ENCODE measurements at places on chromosomes 3 and 15.

DNA sequence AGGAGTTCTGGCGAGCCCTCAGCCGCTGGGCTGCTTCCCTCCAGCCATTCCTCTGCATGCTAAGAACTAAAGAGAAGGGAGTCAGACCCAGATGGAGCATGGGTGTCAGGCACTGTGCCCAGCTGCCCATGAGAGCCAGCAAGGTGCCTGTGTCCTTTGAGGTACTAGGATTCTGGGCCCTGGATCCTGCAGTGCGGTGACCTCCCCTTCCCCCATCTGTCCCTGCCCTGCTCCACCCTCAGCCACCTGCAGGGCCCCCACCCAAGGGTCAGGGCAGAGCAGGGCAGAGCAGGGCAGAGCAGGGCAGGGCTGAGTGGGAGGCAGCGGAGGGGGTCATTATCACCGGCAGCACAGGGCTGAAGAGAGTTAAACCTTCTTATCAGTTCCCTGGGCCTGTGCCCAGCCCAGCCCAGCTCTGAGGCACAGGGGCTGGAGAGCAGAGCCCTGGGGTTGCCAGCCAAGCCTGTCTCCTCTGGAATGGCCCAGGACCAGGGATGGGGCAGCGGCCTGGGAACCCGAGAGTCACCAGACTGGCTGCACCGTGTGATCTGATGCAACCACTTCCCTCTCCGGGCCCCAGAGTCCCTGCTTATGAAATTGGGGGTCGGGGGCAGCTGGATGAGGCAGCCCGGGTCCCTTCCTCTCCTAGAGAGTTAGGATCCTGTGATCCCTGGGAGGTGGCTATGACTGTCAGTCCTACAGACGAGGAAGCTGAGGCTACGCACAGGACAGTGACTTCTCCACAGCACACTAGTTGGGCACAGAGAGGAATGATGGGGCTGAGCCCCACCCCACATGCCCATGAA lies 17.3 kb downstream of the ZDHHC19 start:
- DNase-seq, result no peak

DNA sequence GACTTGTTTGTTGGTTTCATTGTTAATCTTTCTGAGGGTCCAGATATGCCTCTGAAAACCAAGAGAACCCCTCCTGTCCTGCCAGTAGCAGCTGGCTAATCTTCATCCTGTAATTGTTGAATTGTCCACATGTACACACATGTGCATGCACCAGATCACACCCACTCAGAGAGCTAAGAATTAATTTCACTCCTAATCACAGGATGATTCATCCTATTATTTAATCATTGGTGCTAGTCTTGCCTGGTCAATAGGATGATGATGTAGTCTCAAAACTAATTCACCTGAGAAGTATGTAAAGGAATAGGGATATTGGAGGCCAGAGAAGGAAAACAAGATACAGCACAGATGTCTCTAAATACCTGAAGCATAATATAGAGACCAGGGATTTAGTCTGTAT lies 7.8 kb upstream of the AHSG start:
- DNase-seq, result no peak

DNA sequence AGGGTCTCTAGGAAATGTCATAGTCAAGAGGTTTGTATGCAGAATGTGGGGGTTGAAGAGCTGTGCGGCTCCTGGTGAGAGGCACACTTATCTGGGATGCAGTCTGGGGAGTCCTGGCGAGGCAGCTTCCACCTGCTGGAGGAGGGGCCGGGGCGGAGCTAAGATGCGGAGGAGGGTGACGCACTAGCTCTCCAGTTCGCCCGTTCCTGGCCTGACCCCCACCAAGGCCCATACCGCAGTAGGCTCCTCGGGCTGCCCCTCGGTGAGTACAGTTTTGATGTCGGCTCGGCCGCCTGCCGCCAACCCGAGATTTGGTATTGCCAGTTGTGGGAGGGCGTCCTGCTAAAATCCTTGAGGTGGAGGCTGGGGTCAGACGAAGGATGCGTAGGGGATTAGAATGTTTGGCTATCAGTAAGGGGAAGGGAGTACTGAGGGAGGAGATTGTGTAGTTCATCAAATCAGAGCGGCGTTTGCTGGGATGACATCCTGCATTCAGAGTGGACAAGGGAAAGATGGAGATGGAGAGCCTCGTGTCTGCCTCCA lies at the start of gene SCG5:
Gene SCG5 (plus strand): TSS at position 194 of the 543 bp plus-strand sequence. CDS start 1,883 bp downstream, outside the sequence.
- no peak for DNase-seq

DNA sequence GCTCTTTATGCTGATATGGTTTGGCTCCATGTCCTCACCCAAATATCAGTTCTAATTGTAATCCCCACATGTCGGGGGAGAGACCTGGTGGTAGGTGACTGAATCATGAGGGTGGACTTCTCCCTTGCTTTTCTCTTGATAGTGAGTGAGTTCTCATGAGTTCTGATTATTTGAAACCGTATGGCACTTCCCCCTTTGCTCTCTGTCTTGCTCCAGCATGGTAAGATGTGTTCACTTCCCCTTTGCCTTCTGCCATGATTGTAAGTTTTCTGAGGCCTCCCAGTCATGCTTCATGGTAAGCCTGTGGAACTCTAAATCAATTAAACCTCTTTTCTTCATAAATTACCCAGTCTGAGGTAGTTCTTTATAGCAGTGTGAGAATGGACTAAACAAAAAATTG lies 107.6 kb downstream of the IMPG2 start:
- DNase-seq, result no peak

GRCh38 chr3:182794455-182795388 lies 1.4 kb downstream of the ATP11B start:
- no peak for DNase-seq

- DNase-seq, result no peak
Observed at GRCh38 chr3:169477790-169478189, 185.7 kb downstream of the MECOM start.

DNA sequence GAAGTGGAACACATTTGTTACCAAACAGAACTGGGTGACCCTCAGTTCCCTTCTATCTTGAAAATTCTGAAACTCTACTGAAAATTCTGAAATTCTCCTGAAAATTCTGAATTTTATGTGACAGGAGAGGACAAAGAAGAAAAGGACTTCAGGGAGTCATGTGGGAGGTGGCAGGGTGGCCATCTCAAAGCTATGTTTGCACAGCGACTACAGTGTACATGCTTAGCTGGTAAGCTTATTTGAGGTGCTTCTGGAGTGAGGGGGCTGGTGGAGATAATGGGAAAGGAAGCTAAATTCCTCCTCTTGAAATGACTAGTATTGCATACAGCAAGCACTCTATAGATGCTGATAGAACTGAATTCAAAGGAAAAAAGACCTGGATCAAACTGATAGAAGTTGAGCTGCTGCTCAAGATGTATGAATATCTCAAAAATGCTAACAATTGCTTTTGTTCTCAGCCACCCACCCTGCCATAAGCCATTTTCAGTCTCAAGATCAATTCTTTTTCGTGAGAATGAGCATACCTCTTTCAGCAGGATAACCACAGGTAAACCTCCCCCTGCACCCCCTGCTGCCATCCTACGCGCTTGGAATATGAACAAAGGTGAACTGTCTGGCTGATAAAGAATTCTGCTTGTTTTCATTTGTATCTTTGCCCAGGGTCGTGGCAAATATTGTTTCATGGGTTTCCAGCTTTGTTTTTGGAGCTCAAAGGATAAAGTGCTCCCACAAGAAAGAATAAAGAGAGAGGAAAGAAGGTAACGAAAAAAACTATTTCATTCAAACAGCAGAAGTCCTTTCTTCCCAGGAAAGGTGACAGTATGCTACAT lies 16.6 kb upstream of the ARHGEF3 start:
- no peak for DNase-seq

DNA sequence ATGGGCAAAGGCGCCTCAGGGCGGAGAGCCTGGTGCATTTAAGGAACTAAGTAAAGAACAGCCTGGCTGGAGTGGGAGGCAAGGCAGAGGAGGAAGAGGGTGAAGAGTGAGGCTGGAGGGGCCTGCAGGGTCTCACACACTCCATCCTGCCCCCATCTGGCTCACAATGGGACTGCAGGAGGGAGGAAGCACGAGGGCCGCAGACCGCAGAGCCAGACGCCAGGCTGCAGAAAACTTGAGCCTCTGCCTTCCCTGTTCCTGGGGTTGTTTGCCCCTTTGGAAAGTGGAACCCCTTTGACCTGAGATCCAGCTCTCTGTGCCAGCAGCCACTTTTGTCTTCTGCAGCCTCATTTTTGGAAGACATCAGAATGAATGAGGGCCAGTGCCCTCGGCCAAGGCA lies 138.0 kb downstream of the SRGAP3 start:
- no peak for DNase-seq

DNA sequence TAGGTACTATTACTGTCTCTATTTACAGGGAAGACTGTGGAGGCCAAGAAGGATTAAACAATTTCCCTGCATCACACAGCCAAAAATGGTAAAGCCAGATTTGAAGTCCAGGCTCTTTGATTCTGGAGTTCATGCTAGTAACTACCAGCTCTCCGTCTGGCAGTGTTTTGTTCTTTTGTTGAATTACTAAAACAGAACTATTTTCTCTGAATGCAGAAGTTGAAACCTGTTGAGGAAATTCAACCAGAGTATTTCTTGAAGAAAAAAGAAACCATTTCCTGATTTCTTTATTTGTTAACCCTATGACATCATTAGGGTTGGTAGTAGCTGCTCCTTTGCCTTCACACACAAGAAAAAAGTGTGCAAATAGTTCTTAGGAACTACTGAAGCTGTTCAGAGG lies 34.3 kb downstream of the CRTC3 start:
- no peak for DNase-seq

DNA sequence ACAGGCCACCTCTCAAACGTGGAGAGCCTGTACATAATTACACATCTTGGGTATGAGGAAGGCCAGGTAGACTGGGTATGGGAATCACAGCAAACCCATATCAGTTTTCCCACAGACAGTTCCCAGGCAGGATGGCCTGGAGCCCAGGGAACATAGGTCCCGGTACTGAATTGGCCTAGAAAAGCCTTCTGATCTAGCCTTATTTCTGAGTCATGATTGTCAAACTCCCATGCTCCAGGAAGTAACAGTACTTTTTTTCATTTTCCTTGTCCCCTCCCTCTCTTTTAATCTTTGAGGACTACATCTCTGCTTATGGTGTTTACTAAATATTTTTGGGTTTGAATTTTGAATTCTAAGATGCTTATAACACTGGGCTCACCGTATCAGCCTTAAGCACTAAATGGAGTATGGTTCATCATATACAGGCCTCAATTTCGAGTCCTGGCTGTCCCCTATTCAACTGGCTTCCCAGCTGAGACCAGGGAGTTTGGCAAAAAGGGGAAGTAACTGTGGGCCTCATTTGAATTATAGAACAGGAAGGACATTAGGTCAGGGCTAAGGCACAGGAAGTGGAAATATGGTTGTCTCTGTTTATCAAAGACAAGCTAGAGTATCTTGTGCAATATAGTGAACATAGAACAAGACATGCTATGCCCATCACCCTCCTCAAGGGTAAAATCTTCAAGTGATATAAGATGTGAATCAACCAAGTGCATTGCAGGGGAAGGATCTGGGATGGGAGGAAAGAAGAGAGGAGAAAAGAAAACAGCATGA lies 494.6 kb downstream of the NTRK3 start:
- DNase-seq, result no peak

DNA sequence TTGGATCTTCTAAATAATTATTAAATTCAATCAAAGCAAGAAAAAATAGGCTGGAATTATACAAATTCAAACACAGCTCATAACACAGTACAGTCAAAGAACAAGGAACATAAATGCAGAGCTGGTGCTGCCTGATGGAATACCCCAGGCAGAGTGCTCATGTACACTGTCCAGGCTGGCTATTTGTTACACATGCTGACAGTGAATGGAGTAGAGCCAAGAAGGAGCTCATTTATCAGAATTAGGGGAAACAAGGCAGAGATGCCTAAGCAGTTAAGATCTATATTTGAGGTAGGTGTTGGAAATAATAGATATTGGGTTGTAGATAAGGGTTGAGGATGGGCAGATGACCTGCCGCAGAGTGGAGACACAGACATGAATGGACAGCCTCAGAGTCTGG lies 788.2 kb upstream of the ARPP21 start:
- DNase-seq, result no peak

- DNase-seq, result no peak
Observed at GRCh38 chr3:149333176-149333859, at the start of gene TM4SF18. Gene TM4SF18, minus strand, starts transcription at chr3:149333636. Its CDS starts 254 bp downstream, at chr3:149333382.

DNA sequence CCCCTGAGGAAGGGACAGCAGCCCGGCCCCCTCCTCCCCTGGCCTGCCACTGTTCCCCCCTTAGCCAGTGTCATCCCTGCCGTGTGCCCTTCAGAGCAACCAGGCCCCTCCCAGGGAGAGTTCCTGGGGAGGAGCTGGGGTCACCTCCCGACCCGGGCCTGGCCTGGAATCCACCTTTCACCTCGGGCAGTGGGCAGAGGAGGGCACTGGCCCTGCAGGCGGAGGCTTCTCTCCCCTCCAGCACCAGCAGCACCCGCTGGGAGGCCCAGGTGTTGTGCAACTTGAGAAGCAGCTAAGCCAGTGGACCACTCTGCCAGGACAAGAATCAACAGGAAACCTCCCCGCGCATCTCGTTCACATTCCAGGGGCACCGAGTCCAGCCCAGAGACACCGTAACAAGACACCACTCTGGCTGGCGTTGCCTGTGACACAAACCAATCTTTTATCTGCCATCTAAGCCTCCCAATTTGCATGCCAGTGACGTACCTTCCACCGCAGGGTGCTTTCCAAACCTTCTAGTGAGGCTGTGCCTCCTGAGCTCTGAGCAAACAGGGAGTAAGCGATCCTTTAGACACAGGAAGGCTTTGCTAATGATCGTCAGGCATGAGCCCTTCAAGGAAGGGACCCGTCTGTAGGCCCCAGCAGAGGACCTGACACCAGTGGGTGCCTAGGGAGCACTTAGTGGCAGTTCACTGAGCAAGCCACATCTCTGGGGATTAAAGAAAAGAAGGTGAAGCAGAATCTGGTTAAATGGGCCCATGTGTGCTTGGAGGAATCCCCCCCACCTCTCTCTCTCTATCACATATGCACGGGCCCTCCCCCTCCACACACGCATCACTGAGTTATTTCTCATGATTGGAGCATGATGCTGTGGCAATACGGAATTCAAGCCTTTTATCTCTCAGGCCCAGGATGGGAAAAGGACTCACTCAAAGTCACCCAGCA lies 98.9 kb upstream of the TLE3 start:
- peak; percentile 73 for DNase-seq

DNA sequence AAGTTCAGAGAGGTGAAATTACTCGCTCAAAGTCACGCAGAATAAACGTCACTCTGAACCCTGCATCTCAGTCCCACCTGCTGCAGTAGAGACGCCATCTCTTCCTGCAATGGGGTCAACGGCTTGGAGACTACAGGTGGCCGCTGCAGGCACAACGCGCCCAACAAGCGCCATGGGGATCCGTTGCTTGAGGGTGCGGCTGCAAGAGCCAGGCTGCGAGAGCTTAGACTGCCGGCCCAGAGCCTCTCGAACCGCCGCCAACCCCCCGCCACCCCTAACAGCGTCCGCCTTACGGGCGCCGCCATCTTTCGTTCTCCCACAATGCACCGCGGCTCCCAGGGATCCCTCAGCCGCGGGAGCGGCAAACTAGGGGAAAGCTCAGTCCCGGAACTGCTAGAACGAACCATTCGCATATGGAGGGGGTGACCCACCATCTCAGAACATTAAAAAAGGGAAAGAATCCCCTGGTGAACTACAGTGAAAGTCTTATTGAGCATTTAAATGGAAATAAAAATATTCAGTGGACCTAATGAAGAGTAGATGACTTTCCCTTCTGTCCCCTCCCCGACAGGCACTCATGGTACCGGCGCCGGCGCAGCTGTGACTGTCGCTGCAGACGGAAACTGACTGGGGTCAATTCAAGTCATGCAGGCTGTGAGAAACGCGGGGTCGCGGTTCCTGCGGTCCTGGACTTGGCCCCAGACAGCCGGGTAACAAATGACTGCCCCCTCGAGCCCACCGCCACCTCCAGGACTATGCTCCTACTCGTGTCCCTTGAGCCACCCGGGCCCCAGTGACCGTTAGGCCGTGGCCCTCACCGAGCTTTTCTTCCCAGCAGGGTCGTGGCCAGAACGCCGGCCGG lies at the start of the genes MRPL46 and MRPS11:
Gene MRPL46 (minus strand): TSS at position 316 of the 862 bp plus-strand sequence. CDS start 11 bp downstream, at position 305.
Gene MRPS11 (plus strand): TSS at position 636 of the 862 bp plus-strand sequence. CDS start 10 bp downstream, at position 646.
- peak; percentile 57 for DNase-seq
